Activated effector memory CD4-positive, alpha-beta T cell treated with anti-CD3 and anti-CD28 coated beads, Interleukin-2, amount 50 U/mL, for 16 hours (primary cell): ENCODE measurements at places on chromosomes 13 and 19.

DNA sequence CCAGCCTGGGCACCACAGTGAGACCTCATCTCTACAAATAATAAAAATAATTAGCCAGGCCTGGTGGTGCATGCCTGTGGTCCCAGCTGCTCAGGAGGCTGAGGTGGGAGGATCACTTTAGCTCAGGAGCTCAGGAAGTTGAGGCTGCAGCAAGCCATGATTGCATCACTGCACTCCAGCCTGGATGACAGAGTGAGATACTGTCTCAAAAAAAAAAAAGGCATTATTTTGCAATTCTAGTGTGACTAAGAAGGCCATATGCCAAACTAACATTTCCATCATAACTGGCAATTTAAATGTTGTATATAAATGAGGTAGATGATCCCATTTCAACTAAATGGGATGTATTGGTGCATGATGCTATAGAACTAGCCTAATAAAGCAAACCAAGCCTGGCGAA is 632.8 kb upstream of the KLF12 start:
- no peak for DNase-seq

GRCh38 chr13:99501848-99502301 is 603 bp downstream of the TM9SF2 start:
- DNase-seq, result peak; percentile 76

- DNase-seq, result no peak
Measured at GRCh38 chr13:23660249-23660648, 90.0 kb downstream of the TNFRSF19 start.

GRCh38 chr19:46256855-46257254 is 27.3 kb downstream of the IGFL1 start:
- no peak for DNase-seq

GRCh38 chr13:43356567-43356966 is 333.2 kb downstream of the DNAJC15 start:
- DNase-seq, result no peak

GRCh38 chr19:47581605-47582319 is 8.8 kb upstream of the ZNF541 start:
- DNase-seq, result no peak

- no peak for DNase-seq
Measured at GRCh38 chr13:23811366-23812062, 77.7 kb downstream of the MIPEP start.

- no peak for DNase-seq
Measured at GRCh38 chr13:79194727-79195126, 211.3 kb downstream of the RBM26 start.

- peak; percentile 50 for DNase-seq
Measured at GRCh38 chr19:46394402-46394797, 19.0 kb downstream of the CCDC8 start.

GRCh38 chr13:80530191-80530590 is 189.3 kb upstream of the SPRY2 start:
- DNase-seq, result no peak

- DNase-seq, result no peak
Measured at GRCh38 chr13:96299235-96299634, 209.3 kb downstream of the HS6ST3 start.

GRCh38 chr13:45374917-45375316 is 33.9 kb upstream of the TPT1 start:
- DNase-seq, result no peak

GRCh38 chr19:4966591-4966990 is 2.3 kb upstream of the KDM4B start:
- DNase-seq, result no peak

- DNase-seq, result no peak
Measured at GRCh38 chr13:83622422-83622784, 259.9 kb downstream of the SLITRK1 start.

- DNase-seq, result no peak
Measured at GRCh38 chr13:112095354-112095753, 28.4 kb downstream of the SOX1 start.

GRCh38 chr13:21826214-21827015 is 155.5 kb downstream of the FGF9 start:
- no peak for DNase-seq

DNA sequence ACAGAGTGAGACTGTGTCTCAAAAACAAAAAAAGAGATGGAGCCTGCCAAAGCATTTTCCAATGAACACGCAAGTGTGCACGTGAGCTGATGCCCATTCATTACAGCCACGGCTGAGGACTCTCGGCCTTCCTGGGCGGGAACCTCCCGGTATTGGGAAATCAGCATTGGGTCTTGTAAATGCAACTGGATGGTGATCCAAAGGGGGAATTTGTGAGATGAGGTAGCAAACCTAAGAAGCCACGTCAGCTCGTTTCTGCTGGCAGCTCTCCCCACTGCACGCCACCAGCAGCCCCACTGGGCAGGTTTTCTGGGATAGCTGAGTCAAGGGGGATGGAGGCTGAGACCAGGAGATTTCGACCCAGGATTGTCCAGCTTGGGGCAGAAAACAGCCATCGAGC is 11.5 kb downstream of the C13orf46 start:
- no peak for DNase-seq

GRCh38 chr19:16554776-16555175 is 12.5 kb upstream of the CHERP start:
- DNase-seq, result no peak

DNA sequence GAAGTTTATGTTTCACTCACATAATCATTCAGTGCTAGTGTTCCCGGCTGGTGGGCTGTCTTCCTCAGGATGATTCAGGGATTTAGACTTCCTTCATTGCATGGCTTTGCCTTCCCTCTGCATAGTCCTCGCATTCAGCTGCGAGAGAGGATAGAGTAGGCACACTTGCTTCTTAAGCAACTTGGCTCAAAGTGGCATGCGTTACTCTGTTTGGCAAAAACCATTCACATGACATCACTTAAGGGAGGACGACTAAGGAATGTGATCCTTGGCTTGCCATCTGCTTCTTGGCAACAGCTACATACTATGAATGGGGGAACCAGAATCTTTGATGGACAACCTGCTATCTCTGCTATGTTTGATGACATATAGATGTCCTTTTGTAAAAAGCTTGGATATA is 359.3 kb downstream of the TDRD3 start:
- DNase-seq, result no peak

DNA sequence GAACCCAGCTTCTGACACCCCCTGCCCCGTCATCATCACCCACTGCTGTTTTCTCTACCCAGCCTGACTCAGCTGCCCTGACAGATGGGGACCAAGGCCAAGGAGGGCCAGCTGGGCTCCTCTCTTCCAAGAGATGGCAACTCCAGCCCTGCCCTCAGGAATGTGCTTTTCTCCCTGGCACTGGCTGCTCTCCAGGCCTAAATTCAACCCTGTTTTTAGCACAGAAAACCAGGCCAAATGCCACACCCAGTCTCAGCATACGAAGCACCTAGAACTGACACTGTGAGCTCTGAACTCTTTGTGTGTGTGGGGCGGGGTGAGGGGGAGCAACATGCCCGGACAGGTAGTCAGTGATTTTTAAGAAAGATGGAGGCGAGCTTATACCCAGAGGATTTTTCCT is 23.4 kb upstream of the IGFL1 start:
- DNase-seq, result no peak

DNA sequence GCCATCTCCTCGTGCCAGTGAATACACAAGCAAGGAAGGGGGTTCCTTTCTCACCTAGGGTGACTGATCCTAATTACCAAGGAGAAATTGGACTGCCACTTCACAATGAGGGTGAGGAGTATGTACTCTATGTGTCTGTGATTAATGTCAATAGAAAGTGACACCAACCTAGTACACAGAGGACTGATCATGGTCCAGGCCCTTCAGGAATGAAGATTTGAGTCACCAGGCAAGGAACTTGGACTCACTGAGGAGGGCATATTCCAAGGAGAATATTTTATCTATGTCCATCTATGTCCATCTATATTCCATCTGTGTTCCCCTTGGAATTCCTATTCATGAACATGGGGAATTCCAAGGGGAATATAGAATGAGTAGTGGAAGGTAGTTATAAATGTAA is 9.2 kb upstream of the ALOX5AP start:
- DNase-seq, result no peak

GRCh38 chr13:41709511-41709910 is 251.4 kb downstream of the VWA8 start:
- no peak for DNase-seq
